ENCODE measurements at places on chromosomes 11 and 22.

GRCh38 chr11:72642043-72642883 is 32.0 kb downstream of the PDE2A start:
- peak; percentile 64 for DNase-seq

DNA sequence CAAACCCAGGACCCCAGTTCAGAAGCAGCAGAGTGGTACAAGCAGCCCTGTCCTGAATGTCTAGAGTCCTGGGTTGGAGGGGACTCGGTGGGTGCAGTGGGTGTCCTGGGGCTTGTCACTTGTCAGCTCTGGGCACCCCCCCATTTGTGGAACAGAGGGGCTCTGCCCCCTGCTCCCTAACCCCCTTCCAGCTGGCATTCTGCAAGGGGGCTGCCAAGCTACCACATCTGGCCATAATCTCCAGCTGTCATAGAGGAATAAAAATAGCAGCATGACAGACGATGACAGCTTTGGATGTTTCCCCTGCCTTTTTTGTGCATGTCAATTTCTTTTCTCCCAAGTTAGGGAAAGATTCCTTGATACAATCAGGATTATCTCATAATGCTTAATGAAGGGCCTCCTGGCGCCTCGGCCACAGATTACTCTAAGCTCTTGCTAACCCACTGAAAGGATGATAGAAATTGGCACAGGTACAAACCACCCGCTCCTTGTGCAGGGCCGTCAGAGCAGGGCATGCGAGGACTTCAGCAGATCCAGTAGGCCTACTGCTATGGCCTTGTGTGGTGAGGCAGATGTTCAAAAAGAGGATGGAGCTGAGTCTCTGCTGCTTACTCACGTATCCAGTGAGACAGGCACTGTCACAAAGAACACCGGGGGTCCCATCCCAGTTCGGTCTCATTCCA is 83.0 kb downstream of the ISX start:
- no peak for DNase-seq

DNA sequence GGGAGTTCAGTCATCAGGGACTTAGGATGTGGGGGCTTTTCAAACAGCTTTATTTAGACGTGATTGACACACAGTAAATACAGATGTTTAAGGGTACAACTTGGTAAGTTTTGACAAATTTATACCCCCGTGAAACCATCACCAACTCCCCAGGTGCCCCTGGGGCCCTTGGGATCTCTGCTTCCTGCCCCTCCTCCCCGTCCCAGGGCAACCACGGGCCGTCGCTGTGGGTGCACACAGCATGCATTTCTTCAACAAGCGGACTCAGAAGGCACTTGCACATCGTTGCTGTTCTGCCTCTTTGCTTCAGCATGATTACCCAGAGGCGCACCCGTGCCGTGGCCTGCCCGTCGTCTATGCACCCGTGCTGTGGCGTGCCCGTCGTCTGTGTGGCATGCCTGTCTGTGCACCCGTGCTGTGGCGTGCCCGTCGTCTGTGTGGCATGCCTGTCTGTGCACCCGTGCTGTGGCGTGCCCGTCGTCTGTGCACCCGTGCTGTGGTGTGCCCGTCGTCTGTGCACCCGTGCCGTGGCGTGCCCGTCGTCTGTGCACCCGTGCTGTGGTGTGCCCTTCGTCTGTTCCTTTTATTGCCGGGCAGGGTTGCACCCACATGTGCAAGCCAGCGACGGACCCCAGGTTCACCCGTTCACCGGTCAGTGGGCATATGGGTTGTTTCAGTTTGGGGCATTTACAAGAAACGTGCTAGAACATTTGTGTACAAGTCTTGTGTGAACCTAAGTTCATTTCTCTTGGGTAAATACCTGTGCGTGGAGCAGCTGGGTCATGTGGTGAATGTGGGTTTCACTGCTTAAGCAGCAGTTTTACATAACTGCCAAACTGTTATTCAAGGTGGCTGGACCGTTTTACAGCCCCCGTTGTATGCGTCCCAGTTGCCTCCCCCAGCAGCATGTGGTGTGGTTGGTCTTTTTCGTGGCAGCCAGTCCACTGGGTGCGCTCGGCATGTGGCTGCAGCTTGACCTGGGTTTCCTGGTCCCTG is 8.3 kb downstream of the CD81 start:
- no peak for DNase-seq

DNA sequence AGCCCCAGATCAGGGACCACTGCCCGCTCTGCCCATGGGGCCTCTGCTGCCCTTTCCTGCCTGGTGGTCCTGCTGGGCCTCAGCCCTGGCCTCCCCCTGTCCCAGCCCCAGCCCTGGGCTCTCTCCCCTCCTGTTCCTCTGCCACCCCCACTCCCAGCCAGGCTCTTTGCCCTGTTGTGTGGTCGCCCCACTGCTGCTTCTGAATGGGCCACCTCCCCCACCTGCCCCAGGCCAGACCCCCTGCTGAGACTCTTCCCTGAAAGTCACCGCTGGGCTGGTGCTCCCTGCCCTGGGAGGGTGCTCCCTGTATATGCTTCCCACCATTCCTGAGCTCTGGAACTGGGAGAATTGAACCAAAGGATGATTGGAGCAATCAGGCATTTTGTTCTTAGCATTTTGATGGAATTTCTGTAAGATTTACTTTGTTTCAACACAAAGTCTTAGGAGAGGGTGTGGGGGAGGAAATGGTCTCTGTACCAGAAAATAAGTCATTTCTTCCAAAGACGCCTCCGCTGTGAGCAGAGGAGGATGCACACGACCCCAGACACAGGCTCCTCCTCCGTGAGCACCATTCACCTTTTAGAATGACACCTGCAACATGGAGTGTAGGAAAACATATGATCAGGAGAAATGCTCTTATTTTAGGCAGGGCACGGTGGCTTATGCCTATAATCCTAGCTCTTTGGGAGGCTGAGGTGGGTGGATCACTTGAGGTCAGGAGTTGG is 5.2 kb downstream of the APOBEC3B start:
- DNase-seq: no peak

GRCh38 chr11:17933708-17934107 is 79.1 kb downstream of the SERGEF start:
- no peak for DNase-seq

DNA sequence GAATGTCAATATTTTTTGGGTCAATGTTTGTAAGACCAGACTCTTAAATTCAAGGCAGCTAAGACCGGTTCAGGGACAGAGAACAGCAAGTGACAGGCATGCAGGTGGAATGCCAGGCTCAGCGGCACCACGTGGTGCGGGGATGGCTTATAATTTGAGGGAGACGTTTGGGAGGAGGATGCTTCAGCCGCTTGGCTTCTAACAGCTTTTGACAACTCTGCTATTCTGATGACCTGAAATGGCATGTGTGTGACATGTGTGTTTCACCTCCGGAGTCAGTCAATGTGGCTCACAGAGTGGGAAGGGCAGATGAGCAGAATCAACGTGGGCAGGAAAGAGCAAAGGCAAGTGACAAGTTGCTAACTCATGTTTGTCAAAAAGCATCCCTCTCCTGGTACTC is 228.3 kb downstream of the KIRREL3 start:
- DNase-seq: no peak

GRCh38 chr11:1011320-1011698 is 25.2 kb downstream of the MUC6 start:
- DNase-seq: no peak

DNA sequence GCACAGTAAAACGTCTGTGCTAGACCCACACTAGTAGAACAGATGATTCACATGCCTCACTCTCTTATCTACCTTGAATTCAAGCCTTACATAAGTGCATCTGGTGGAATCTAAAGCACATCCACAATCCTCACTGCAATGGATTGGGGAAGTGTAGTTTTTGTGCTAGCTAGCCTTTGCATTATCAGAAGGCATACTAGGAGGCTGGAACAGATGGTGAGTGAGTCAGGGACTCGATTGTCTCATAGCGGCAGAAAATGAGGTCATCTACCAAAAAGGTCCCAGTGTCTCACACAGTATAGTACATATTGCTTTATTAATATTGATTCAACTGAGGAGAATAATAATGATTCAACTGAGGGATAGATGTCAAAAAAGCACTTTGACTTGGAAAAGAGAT is 9.3 kb downstream of the MSANTD4 start:
- no peak for DNase-seq

DNA sequence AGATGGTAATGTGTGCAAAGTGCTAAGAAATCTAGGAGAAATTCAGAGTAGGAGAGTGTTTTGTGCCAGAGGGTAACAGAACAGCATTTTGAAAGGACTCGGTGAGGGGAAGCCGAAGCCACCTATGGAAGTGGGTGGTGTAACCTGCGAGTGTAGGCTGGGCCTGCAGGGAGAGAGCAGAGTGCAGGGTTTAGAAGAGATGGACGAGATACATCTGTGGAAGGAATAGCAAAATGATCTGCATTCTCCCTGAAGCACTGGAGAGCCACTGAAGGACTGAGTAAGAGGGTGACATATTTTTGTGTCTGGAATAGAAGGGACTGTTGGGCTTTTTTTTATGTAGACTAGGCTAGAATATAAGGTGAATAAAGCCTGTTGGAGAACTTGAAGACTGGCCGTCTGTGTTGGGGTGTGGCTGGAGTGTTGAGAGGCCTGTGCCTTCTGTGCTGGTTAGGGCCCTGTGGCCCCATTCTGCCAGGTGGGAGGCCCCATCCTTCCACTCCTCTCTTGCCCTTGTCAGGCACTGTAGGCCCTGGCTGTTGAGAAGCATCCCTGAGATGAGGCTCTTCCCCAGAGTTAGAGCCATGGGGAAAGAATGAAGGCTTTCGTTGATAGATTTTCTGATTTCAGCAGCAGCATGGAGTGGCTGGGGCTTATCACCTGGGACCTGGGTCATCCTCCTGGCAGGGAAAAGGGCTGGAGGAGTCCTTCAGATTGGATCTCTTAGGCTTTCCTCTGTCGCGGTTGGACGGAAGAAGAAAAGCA is 102.2 kb downstream of the ZBTB16 start:
- DNase-seq: no peak

GRCh38 chr22:36337365-36338130 is 50.2 kb downstream of the MYH9 start:
- DNase-seq: no peak

- DNase-seq: no peak
Measured at GRCh38 chr22:50314455-50315288, 7.2 kb upstream of the PLXNB2 start.

DNA sequence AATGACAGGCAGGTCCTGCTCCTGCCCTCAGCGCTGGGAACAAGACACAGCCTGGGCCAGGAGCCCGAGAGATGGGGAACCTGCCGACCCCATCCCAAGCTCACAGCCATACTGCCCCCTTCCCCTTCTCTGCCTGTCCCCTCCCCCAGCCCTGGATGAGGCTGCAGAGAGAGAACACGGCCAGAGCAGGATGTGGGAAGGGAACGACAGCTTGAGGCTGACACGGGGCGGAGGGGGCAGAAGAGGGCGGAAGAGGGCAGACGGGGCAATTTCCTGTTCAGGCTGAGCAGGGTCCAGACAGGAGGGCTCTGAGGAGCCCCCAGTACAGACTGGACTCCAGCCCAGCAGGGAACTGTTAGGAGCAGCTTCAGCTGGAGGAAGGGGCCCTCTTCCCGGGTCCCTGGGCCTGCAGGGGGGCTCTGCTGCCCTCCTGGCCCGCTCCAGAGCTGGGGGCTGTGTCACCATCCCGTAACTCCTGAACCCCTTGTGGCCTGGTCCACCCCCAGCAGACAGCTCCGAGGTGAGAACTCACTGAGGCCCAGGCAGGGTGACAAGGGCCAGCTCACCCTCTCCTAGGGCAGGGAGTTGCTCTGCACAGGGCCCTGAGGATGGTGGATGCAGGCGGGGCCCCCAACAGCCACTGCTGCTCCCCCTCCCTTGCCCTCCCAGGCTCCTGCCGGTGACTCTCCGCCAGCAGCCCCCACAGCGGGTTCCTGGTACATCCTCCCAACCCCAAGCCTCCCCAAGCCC is 5.7 kb downstream of the CTSD start:
- DNase-seq: no peak

- peak; percentile 4 for DNase-seq
Measured at GRCh38 chr11:29019960-29020683, 911.9 kb downstream of the METTL15 start.

DNA sequence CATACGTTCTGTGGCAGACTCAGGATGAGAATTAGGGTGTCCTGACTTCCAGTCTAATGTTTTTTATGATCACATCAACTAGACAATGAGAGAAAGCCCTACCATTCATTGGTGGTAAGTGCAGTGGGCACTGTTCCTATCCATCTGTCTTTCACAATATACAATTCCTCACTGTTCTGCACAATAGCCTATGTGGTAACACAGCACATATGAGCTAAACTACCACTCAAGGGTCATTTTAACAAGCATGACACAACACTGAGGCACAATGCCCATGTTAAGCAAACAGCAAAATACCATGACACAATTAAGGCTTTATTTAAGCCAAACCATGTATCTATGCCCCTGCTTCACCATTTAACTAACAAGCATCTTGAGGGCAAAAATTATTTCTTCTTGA is 52.3 kb downstream of the SIK3 start:
- DNase-seq: no peak

GRCh38 chr11:1049431-1049891 is 12.9 kb upstream of the MUC6 start:
- DNase-seq: no peak

GRCh38 chr11:39268176-39268690 is 2191.2 kb downstream of the LRRC4C start:
- no peak for DNase-seq

DNA sequence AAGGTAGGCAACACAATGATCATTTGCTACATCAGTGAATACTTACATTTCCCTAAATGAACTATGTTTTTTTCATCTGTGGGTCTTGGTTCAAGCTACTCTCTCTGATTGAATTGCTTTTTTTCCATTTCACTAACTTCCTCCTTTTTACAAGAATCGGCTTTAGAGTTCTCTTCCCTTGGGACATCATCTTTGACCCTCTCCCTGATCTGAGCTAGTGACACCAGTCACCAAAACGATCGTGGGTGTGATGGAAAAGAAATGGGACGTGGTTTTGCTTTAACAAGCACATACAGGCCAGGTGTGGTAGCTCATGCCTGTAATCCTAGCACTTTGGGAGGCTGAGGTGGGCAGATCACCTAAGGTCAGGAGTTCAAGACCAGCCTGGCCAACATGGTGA is 129.9 kb downstream of the WT1 start:
- DNase-seq: no peak

- no peak for DNase-seq
Measured at GRCh38 chr11:9056467-9056866, 34.9 kb downstream of the SCUBE2 start.

- DNase-seq: peak; percentile 91
Measured at GRCh38 chr11:2888266-2888968, 2.8 kb upstream of the CDKN1C start.

DNA sequence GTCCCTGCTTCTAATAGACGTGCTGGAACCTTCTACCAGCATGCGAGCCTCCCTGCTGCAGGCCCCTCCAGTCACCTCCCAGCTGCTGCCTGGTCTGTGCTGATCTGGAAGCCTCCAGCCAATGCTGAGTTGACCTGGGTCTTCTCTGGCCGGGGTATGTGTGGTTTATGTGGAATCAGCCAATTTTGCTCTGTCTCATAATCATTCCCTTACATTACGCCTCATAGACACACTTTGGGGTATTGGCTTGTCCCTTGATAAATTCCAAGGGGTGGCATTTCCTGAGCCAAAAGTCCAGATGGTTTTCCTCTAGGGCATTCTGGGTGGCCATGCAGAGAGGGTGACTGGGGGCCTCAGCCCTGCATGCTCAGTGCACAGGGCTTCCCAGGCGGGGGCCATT is 8.3 kb upstream of the KMT5B start:
- DNase-seq: no peak
